HT1080 (cell line): ENCODE measurements at places on chromosomes 3 and 15.

- peak; percentile 82 for DNase-seq
Measured at GRCh38 chr3:5071061-5071460, 51.0 kb upstream of the ARL8B start.

- DNase-seq = peak; percentile 44
Measured at GRCh38 chr15:98881526-98882520, 125.8 kb downstream of the PGPEP1L start.

DNA sequence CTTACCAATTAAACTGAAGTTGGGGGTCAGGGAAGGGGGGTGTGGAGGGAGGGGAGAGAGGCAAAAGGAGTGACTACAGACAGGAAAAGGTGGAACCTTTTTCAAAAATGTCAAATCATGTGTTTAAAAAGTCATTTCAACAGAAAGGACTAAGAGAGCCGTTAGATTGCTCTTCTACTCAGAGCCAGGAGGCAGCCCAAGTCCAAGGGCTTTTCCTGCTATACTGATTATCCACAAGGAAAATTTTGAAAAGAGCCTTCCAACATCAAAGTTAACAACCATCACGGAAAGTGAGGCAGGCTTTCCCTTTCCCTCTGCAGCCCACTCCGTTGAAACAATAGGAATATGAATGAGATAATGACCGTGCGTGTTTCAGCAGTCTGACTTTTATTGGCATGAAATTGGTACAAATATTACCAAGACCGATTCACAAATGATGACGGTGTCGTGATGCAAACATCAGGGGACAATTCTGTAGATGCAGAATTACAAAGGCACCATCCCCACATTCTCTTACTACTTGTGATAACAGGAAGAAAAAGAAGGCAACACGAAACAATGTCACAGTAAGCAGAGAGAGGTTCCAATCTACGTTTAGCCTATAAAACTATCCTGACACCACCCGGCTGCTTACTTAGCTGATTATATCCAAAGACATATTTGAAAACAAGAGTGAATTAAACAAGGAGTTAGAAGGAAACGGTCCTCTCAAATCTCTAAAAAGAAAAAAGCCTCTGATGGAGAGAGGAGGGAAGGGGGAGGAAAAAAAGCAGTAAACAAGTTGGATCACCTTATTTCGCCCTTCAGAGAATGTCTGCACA lies 453.7 kb downstream of the FOXP1 start:
- peak; percentile 61 for DNase-seq

DNA sequence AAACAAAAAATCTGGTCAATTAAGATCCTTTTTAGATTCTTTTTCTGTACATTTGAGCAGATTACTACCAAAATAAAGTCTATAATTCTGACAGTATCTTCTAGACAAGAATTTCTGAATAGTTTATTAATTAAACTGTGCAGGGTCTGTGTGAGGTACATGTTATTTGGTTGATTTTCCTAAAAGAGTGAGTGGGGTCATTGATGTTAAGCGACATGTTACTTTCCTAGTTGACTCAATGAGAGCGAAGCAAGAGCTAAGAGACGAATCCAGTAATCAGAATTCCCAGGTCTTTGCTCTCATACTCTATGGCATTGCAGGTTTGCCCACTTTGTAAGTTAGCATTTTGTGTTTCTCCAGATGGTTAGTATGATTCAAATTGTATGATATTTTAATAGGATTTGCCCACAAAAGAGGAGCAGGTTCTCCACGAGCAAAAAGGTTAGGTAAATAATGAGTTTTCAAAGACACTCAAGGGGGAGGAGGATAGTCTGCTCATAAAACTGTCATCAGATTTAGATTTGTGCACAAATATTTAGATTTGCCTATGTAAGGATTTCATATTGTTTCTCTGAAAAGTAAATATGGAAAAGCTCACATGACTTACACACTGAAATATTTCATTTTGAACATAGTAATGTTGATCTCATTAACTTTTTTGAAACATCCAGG lies 217.2 kb upstream of the CGNL1 start:
- DNase-seq = no peak

GRCh38 chr3:25690768-25691533 lies 26.2 kb upstream of the TOP2B start:
- DNase-seq = no peak

- DNase-seq = no peak
Measured at GRCh38 chr15:38878026-38878425, 313.4 kb upstream of the RASGRP1 start.

- DNase-seq = no peak
Measured at GRCh38 chr15:101618851-101619614, 33.1 kb downstream of the TM2D3 start.

GRCh38 chr3:120561251-120562045 lies 34.7 kb upstream of the NDUFB4 start:
- peak; percentile 67 for DNase-seq

DNA sequence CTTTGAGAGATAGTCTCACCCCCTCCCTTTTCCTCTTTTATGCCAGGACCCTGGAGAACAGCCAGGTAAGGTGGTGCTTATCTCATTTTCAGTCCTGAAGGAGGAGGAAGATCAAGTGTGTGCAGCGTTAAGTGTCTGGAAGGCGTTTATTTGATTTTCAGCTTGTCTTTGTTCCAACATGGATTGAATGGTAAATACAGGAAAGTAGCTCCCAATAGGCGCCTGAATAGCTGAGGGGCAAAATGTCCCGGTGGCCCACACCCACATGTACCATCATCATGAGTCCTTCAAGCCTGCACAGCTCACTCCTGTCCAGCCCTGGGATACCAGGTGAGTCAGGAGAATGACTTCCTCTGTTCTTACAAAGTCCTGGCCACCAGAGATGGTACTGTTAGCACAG lies 73.5 kb downstream of the CEMIP start:
- DNase-seq = no peak

- DNase-seq = peak; percentile 86
Measured at GRCh38 chr3:62601238-62602070, 228.1 kb upstream of the FEZF2 start.

DNA sequence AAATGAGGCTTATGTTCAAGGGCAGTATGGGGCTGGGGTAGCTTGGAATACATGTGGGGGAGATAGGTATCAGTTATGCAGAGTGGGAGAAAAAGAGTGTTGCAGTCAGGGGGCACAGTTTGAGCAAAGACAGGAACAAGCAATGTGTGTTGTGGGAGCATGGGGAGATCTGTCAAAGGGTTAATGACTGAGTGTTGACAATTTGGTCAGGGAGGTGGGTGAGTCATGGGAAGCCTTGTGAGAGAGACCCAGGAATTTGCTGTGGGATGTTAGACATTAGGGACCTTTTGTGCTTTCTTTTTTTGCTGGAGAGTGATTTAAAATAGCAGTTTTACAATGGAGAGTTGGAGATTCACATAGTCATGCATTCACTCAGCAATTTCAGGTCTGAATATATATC lies 221.6 kb upstream of the NR2E3 start:
- DNase-seq = peak; percentile 89
